A549 treated with CpdA at 1 μM for 4 hours (cell line): ENCODE measurements at places on chromosomes 13 and 19. TPM values are rescaled to one million over a fixed set of nuclear protein-coding genes. Genes with fewer than 3 reads are reported as not detected.

Gene LGI4
- total RNA-seq: 0.06 to 0.27 TPM (median 0.13 TPM) in 4 of 5 replicates, not detected in the other

Gene PSG3
- total RNA-seq: 0.10 to 0.17 TPM (median 0.17 TPM) in 3 of 5 replicates, not detected in the others

Gene DACT3
- 0.19 to 0.41 TPM (median 0.38 TPM) in 5 replicates for total RNA-seq

Gene NCAN
- total RNA-seq: 0.03 to 0.20 TPM (median 0.11 TPM) in 4 of 5 replicates, not detected in the other

Gene PSG2
- not detected in 5 replicates for total RNA-seq

Gene TMEM272
- total RNA-seq: 0.01 TPM in 1 of 5 replicates, not detected in the others

Gene SIAH3
- not detected in 5 replicates for total RNA-seq

Gene SLITRK6
- total RNA-seq: 0.33 to 0.97 TPM (median 0.38 TPM) in 5 replicates

Gene CEACAM4
- total RNA-seq: not detected in 5 replicates

Gene ARL11
- total RNA-seq: not detected in 5 replicates

Gene SLC10A2
- not detected in 5 replicates for total RNA-seq

Gene SLC25A23
- total RNA-seq: 16.8 to 20.1 TPM (median 19.6 TPM) in 5 replicates

Gene PSG6
- total RNA-seq: not detected in 5 replicates

Gene ELSPBP1
- not detected in 5 replicates for total RNA-seq

Gene ZNF132
- total RNA-seq: 0.08 to 0.10 TPM (median 0.09 TPM) in 3 of 5 replicates, not detected in the others

Gene RXFP2
- not detected in 5 replicates for total RNA-seq

Gene GPR4
- 0.13 to 0.38 TPM (median 0.22 TPM) in 5 replicates for total RNA-seq

Gene KCNRG
- 0.42 to 0.72 TPM (median 0.53 TPM) in 5 replicates for total RNA-seq

Gene ZSCAN18
- 1.1 to 3.9 TPM (median 2.8 TPM) in 5 replicates for total RNA-seq

Gene GTF2F2
- total RNA-seq: 20.2 to 24.6 TPM (median 20.8 TPM) in 5 replicates

Gene CEACAM16
- 0.08 to 0.23 TPM (median 0.11 TPM) in 3 of 5 replicates, not detected in the others for total RNA-seq

Gene CCDC8
- not detected in 5 replicates for total RNA-seq

Gene CGB7
- total RNA-seq: 0.59 to 0.80 TPM (median 0.72 TPM) in 5 replicates

Gene CYP4F3
- total RNA-seq: 2.1 to 2.9 TPM (median 2.4 TPM) in 5 replicates

Gene CDX2
- total RNA-seq: 0.79 to 1.9 TPM (median 1.1 TPM) in 5 replicates
